ENCODE measurements at places on chromosomes 1 and 21.

DNA sequence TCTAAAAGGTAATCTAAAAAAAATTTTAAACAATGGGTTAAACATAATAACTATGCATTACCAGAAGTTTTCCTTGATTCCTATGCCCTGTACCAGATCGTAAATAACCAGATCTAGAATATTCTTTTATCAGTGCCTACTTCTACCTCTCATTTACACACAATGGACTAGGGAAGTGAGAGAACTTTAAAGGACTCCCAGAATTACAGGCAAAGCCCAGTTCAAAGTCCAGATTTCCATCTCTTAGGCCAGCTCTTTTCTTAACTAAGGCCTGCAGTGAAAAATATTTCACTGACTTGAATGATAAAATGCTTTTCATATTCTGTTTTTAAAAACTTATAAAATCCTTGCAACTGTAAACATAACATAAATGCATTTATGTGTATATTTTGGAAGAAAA is 32.6 kb downstream of the ESRRG start:
- DNase-seq = no peak

DNA sequence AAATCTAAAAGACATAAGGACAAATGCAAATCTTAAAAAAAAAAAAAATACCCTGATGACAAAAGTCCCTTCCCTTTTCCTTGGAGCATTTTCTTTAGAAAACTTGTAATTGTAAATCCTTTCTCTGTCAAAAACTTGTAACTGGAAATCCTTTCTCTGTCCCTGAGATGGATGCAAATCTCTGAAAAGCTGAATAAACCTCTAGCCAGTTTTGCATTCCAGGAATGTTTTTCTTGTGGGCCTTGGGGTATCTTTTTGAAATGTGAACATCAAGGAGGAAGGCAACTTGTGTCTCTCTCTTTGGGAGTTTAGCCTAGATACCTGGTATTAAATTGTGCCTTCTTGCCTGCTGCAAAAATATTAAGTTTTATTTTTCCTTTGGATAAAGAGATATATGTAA is 305.3 kb downstream of the KCNT2 start:
- DNase-seq = no peak

GRCh38 chr1:246162560-246162959 is 344.5 kb downstream of the SMYD3 start:
- no peak for DNase-seq

DNA sequence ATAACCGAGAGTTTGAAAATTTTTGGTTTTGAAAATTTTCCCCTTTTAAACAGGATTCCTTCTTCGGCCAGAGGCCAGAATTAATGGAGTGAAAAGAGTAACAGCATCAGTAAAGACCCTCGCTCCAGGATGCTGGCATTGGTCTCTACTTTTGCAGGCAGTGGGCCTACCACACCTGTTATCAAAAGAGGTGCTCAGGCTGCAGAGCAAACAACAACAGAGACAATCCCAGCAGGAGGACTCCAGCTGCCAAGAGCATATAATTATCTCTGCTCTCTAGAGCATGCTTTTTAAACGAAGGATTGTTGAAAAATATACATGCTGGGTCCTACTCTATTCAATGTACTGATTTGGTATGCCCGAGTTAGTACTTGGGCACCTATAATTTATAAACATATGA is 1048.5 kb downstream of the PLA2G4A start:
- DNase-seq = no peak

DNA sequence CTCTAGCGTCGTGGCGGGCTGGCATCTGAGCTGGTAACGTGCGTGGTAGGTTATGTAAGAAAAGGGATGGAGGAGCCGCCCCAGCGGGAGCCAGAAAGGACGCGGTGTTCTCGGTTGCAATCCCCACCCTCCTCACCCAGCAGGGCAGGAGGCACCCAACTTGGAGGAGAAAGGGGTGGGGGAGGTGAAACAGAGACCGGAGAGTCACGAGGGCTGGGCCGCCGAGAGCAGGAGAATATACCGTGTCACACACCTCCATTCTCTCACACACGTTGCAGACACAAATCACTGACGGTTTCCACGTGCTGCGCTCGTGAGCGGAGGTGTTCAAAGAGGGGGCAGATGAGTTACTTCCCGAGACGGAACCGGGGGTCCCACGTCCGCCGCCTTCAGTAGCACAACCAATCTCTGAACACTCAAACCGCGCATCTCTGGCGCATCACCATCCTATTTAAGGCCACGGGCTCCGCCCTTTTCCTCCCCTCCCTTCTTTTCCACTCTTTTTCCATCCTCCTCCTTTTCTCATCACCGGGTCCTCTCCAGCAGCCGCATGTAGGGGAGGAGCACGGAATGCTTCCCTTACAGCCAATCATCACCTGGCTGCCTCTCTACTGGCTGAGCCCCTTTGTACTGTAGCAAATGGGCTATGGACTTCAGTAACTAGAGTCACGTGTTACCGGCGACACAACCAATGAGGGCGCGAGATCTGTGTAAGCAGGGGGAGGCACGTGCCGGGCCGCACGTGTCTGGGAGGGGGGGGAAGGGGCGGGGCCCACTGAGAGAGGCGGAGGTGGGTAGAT is at the start of gene CIART:
TSS of gene CIART (plus strand) at position 797 of the 800 bp plus-strand sequence. CDS start 714 bp downstream, outside the sequence.
- DNase-seq = no peak

GRCh38 chr1:221032637-221033280 is 153.5 kb downstream of the HLX start:
- DNase-seq = no peak

GRCh38 chr1:70008660-70009059 is 196.7 kb downstream of the LRRC40 start:
- DNase-seq = no peak

DNA sequence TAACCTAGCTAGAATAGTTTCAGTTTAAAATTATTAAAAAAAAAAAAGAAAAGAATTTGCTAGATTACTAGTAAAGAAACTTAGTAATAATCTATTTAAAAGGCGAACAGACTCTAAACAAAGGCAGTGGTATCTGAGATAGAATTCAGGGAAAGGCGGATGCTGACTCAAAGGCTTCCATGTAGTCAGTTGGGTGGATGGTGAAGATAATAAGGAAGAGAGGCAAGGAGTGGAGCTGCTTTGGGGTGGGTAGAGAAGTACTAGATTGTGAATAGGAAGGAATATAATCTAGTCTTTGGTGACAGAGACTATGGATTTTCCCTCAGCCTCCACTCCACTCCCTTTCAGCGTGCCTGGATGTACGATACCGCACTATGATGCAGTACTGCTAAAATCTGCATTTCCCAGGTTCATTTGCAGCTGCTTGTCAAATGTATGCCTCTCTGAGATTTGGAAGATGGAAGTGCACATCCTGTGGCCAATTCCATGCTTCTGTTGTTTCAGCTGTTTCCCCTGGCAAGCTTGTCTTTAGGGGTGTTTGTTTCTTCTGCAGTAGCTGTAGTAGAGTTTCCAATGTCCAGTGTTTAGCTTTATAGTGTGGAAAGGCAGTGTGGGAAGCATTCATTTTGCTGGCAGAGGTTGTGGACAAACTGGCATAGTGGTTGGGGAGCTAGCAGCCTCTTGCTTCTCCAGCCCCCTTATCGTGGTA is 184.6 kb upstream of the NRIP1 start:
- DNase-seq = no peak
